HepG2 (cell line): ENCODE measurements at places on chromosomes 1 and 21. TPM values are rescaled to one million over a fixed set of nuclear protein-coding genes. Genes with fewer than 3 reads are reported as not detected.

GIPC2 gene
- total RNA-seq = 21.6 and 39.7 TPM in 2 replicates

BRINP2 gene
- total RNA-seq = 0.07 and 0.20 TPM in 2 replicates

CASQ2 gene
- total RNA-seq = not detected in 2 replicates

DNA sequence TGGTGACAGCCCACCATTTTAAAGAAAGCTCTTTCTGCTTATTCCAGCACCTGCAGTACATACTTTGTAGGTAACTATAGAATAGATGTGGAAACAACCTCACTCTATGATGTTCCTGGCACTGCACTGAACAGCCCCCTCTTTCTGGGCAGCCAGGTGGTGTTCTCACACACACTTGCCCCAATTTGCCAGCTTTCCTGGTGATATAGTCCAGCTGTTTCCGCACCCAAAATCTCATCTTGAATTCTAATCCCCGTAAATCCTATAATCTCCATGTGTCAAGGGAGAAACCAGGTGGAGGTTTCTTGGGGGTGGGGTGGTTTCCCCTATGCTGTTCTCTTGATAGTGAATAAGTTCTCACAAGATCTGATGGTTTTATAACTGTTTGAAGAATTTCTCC is 102.2 kb downstream of the FCRL5 start:
- no peak overlapping the region for H3K27ac ChIP-seq
- no peaks in the 10 kb centered on the region; the same call in 1 of the 2 replicates for H3K27me3 ChIP-seq
- no peaks in the 10 kb centered on the region for H3K4me1 ChIP-seq
- H3K4me3 ChIP-seq = no peak overlapping the region
- H3K36me3 ChIP-seq = no peaks in the 10 kb centered on the region

- H3K36me3 ChIP-seq = no peaks in the 10 kb centered on the region
- no peak for DNase-seq
- no peaks in the 10 kb centered on the region for H3K4me1 ChIP-seq
- no peak overlapping the region for H3K4me3 ChIP-seq
These were observed 261.4 kb downstream of the CTH start for GRCh38 chr1:70672442-70672888.

EVA1C gene
- total RNA-seq = 0.29 TPM in 1 of 2 replicates, not detected in the other

DNA sequence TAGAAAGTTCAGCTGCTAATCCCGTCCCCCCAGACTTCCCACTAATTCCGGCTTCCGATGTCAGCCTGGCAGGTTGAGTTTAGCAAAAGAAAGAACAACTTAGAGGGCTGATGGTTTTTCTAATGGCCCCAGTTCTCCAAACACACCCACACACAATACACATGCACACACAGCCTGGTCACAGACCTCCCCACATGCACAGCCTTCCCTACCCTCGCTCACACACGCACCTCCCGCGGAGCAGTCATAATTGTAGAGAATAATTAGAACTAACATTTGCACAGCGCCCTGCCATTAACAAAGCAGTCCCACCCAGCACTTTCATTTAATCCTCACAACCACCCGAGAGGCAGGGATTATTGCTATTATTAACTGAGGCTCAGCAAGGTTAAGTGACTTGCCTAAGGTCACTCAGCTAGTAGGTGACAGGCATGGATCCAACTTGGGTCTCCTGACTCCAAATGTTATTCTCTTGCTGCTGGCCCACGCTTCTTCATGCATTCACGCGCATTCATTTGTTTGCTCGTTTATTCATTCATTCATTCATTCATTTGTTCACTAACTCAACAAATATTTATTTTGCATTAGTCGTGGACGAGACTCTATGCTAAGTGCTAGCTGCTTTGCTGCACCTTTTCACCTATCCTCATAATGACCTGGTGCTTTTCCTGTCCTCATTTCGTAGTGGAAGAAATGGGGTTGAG is 274.9 kb downstream of the FOXD2 start:
- H3K36me3 ChIP-seq = no peaks in the 10 kb centered on the region
- peaks cover 20% of the 10 kb centered on the region for H3K4me1 ChIP-seq
- DNase-seq = no peak
- no peak overlapping the region for H3K27ac ChIP-seq
- H3K27me3 ChIP-seq = peaks cover 57% of the 10 kb centered on the region

CD160 gene
- not detected in 2 replicates for total RNA-seq

- H3K4me1 ChIP-seq = no peaks in the 10 kb centered on the region
- DNase-seq = no peak
- no peak overlapping the region for H3K27ac ChIP-seq
- no peaks in the 10 kb centered on the region for H3K27me3 ChIP-seq
- H3K4me3 ChIP-seq = no peak overlapping the region
- no peaks in the 10 kb centered on the region for H3K36me3 ChIP-seq
These were observed 536.8 kb downstream of the KCNT2 start for GRCh38 chr1:196071447-196071846.

PLA2G2C gene
- not detected in 2 replicates for total RNA-seq

DNA sequence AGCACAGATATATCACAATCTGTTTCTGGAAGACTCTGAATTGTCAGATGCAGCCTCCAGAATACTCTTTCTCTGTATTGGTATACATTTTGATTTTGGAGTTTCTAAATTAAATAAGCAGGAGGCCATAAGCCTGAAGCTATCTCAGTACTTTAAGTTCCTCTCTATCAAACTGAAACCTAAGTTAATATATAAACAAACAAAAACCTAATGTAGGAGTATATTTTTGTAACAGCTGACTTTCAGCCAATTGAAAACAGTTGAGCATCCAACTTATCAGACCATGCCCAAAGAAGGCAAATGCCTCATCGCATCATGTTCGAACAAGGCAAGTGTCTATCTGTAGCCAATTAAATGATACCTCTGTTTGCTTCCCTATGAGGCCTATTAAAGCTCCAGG is 1054.4 kb downstream of the AMY1C start:
- no peaks in the 10 kb centered on the region for H3K4me1 ChIP-seq
- no peaks in the 10 kb centered on the region for H3K36me3 ChIP-seq
- H3K4me3 ChIP-seq = no peak overlapping the region
- no peaks in the 10 kb centered on the region for H3K27me3 ChIP-seq
- no peak overlapping the region for H3K27ac ChIP-seq
- no peak for DNase-seq

DNA sequence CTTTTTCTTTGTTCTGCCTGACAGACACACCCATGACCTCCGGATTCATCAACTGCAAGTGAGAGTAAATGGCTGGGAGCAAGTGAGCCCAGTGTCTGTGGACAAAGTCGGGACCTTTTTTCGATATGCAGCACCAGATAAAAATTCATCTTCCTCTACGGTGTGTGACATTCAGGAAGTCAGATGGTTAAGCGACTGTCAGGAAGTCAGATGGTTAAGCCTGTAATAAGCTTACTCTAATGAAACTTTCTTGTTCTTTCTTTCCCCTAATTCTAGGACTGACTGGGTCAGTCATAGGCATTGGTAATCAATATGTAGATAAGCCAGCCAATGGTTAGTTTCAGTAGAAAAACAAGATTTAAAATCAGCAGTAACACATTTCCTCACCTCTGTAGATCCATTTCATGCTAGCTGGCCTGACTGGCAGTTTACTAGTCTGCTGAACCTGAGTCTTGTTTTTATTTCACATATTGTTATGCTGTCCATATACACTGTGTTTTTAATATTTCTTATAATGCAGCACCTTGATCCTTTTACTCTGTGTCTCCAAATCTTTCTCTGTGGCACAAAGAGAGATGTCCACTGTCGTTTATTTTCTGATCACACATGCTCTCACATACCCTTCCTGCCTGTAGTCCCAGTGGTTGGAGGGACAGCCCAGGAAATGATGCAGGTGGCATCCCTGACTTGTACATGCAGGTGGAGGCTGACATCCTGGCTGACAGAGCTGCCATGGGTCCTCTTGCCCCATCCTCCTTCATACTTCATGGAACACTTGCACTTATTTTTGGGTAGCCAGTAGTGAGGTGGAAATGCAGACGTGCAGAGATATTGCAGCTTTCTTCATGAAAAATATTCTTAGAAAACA is 115.8 kb downstream of the VPS13D start:
- no peak for DNase-seq
- no peak overlapping the region for H3K27ac ChIP-seq
- no peak overlapping the region for H3K4me3 ChIP-seq
- peaks cover 39% of the 10 kb centered on the region for H3K4me1 ChIP-seq
- no peaks in the 10 kb centered on the region for H3K27me3 ChIP-seq
- peaks cover 7% of the 10 kb centered on the region for H3K36me3 ChIP-seq

DNA sequence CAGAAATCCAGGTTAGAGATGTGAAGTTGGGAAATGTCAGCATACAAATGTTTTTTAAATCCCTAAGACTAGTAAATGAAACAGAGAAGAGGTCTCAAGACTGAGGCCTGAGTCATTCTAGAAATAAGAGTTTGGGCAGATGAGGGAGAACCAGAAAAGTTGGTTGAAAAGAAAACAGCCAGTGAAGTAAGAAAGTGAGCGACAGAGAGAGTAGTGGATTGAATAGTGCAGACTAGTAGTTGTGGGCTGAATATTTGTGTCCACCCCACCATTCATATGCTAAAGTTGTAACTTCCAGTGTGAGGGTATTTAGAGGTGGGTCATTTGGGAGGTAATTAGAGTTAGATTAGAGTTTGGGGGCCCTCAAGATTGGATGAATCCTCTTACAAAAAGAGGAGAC is 889.2 kb downstream of the TTLL7 start:
- no peak overlapping the region for H3K27ac ChIP-seq
- H3K36me3 ChIP-seq = no peaks in the 10 kb centered on the region
- no peak for DNase-seq
- H3K4me1 ChIP-seq = no peaks in the 10 kb centered on the region
- no peaks in the 10 kb centered on the region for H3K27me3 ChIP-seq

TMIGD3 gene
- not detected in 2 replicates for total RNA-seq

DNA sequence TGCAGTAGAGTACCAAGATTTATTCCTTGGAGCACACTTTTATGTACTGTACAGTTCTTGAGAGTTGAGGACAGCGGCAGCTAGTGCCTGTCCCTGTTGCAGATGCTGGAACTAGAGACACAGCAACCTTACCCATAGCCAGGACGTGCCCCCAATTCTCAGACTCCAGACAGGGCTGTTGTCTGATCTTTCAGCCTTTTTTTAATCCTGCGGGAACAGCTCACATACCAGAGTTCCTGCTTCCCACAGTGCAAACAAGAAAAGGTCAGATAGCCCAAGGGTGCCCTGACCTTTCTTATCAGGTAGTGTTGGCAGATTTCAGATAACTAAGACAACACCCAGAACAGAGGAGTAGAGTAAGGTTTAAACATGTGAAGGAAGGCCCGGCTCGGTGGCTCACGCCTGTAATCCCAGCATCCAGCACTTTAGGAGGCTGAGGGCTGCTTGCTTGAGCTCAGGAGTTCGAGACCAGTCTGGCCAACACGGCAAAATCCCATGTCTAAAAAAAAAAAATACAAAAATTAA is 78.5 kb downstream of the DOP1B start:
- peaks cover 4% of the 10 kb centered on the region; the same call in 1 of the 3 replicates for H3K36me3 ChIP-seq
- H3K27ac ChIP-seq = no peak overlapping the region
- DNase-seq = peak; percentile 95
- no peaks in the 10 kb centered on the region for H3K27me3 ChIP-seq

- H3K36me3 ChIP-seq = no peaks in the 10 kb centered on the region
- no peak overlapping the region for H3K27ac ChIP-seq
- H3K4me3 ChIP-seq = no peak overlapping the region
- H3K4me1 ChIP-seq = no peaks in the 10 kb centered on the region
- no peaks in the 10 kb centered on the region for H3K27me3 ChIP-seq
These were observed 119.0 kb downstream of the ROR1 start for GRCh38 chr1:63892632-63893395.

RBM11 gene
- 0.24 TPM in 1 of 2 replicates, not detected in the other for total RNA-seq

DNA sequence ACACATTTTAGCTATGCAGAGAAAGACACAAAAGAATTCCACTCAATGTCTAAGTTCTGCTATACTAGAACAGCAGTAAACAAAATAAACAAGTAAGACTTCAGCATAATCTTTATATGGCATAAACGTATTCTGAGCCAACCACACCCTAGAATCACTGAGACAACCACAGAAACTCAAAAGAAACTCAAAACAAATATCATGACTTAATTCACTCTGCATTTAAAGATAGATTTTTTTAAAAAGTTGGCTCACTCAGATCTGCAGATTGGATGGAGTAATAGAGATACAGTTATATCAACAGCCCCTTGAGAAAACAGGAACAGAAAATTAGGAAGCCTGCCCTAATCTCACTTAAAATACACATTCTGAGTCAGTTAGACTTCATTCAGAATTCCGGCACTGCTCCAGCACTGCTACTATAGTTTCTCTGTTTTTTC is 95.0 kb downstream of the COL24A1 start:
- no peak overlapping the region for H3K27ac ChIP-seq
- no peak for DNase-seq
- no peaks in the 10 kb centered on the region for H3K36me3 ChIP-seq
- no peak overlapping the region for H3K4me3 ChIP-seq
- no peaks in the 10 kb centered on the region for H3K27me3 ChIP-seq

DNAJC16 gene
- 10.7 and 15.4 TPM in 2 replicates for total RNA-seq

FCN3 gene
- not detected in 2 replicates for total RNA-seq

DNA sequence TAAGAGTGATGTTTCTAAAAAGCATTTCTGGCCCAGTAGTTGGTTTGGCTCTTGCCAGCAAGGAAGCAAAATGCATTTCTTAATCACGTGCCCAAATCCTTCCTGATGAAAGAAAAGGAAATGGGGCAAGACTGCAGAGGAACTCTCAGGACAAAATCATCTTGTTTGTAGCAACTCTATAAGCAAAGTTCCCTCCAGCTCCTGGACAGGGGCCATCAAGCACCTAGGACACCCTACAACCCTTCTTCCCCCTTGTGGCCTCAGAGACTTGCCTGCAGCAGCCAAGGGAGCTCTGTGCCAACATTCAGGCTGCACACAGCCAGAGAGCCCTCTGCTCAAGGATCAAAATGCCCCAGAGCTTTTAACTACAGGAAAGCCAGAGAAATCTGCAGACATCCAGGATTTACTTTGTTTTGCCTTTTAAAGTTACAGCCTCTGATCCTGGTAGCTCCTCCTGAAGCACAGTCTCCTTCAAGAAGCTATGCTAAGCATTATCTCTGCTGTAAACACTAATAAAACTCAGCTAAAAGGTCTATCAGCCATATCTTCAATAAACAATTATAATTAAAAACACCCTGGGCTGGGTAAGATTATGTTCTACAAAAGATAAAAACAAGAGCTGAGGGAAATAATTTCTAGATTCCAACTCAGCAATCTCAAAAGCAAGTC is 105.0 kb downstream of the KIAA0319L start:
- no peaks in the 10 kb centered on the region for H3K27me3 ChIP-seq
- H3K4me1 ChIP-seq = peaks cover 29% of the 10 kb centered on the region
- no peak for DNase-seq
- H3K27ac ChIP-seq = no peak overlapping the region
- H3K36me3 ChIP-seq = peaks cover 26% of the 10 kb centered on the region

GRCh38 chr1:36100376-36100775 is 11.7 kb downstream of the ADPRS start:
- peaks cover 33% of the 10 kb centered on the region for H3K4me1 ChIP-seq
- no peak overlapping the region for H3K27ac ChIP-seq
- no peaks in the 10 kb centered on the region for H3K27me3 ChIP-seq
- peaks cover 1% of the 10 kb centered on the region for H3K36me3 ChIP-seq

AJAP1 gene
- total RNA-seq = not detected in 2 replicates
